ENCODE measurements at places on chromosomes 7 and 10. TPM values are rescaled to one million over a fixed set of nuclear protein-coding genes. Genes with fewer than 3 reads are reported as not detected.

Gene ADK
- 75.1 TPM for polyA plus RNA-seq

Gene PPP1R3C
- 99.9 TPM for polyA plus RNA-seq

Gene CD36
- 0.48 TPM for polyA plus RNA-seq

Gene SORCS1
- 0.22 TPM for polyA plus RNA-seq

Gene CACNB2
- 0.31 TPM for polyA plus RNA-seq

Gene HTR7
- 0.53 TPM for polyA plus RNA-seq

Gene ECD
- polyA plus RNA-seq: 36.0 TPM

Gene GRM3
- not detected for polyA plus RNA-seq

Gene EEPD1
- polyA plus RNA-seq: 1.6 TPM

- no peak for DNase-seq
Measured at GRCh38 chr10:86962136-86962980, 4.0 kb downstream of the SNCG start.

DNA sequence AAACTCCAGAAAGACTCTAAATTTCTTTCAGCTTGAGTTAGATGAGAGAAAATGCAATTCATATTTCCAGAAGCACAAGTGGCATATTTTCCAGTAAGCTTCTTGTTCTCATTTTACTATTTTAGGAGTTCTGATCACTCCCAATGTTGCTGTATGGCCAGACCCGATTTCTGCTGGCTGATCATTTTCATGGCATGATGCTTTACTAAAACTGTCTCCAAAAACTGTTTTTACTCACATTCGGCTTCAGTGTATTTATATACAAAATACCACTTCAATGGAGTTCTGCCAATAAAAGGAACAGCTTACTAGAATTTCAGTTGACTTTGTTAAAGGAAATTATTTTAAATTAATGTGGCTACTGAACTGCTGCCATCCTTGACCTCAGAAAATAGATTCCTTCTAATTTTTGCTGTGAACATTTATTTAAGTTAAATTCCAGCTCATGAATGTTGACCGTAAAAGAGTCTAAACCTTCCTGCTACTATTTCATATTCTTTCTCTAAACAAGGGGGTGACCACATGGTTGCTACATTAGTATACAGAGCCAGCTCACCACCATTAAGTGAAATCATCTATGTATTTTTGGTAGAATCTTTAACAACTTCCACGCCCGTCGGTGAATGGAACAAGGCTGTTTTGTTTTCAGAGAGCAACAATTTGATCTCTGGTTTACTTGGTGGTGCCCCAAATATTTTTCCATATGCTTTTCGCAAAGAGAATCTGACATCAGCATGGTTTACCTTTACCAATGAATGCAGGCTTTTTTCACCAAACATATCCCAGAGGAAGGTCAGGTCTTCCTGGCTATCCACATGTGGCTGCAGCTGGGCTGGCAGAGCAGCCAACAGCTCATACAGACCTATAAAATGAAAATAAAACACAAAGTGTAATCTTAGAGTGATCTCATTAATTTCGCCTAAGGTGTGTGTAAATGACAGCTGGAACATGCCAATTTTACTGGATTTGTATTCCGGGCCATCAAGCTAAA lies 101.2 kb downstream of the MPP7 start:
- DNase-seq: no peak

GRCh38 chr7:134343796-134344195 lies 27.1 kb upstream of the SLC35B4 start:
- DNase-seq: no peak

GRCh38 chr10:132684164-132684891 lies 101.6 kb downstream of the NKX6-2 start:
- DNase-seq: peak; percentile 46

DNA sequence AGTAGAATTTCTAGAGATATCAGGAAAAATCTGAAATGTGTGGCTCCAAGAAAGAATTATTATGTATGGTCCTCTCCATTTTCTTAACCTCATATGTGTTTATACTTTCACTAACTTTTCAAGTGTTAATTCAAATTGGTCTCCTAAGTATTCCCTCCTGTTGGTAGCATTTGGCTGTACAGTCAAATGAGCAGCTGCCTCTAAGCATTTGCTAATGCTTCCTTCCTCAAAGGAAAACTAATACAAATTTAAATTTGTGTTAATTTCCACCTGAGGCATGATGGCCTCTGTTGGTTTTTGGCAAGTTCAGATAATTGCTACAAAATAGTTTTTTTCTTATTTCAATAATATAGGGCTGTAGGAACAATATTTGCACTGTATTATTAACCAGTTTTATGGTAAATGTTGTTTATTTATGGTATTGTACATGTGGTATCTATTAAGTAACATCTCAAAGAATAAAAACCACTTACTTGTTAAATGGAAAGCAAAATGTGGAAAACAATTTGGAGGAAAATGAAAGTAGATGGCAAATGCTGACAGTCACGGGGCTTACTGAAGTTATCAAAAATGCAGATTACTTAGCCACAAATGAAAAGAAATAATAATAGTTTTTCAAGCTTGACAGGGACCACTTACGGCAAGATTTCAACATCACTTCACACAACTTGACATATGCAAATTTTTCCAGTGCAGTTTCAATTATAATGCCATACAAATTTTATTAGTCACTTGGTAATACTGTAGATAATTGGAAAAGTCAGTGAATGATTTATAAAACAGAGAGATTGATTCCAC lies 299.3 kb upstream of the MEOX2 start:
- no peak for DNase-seq

GRCh38 chr7:73969991-73970390 lies 58.0 kb upstream of the ELN start:
- DNase-seq: no peak

- DNase-seq: no peak
Measured at GRCh38 chr7:66409493-66409892, 204.4 kb downstream of the TPST1 start.

DNA sequence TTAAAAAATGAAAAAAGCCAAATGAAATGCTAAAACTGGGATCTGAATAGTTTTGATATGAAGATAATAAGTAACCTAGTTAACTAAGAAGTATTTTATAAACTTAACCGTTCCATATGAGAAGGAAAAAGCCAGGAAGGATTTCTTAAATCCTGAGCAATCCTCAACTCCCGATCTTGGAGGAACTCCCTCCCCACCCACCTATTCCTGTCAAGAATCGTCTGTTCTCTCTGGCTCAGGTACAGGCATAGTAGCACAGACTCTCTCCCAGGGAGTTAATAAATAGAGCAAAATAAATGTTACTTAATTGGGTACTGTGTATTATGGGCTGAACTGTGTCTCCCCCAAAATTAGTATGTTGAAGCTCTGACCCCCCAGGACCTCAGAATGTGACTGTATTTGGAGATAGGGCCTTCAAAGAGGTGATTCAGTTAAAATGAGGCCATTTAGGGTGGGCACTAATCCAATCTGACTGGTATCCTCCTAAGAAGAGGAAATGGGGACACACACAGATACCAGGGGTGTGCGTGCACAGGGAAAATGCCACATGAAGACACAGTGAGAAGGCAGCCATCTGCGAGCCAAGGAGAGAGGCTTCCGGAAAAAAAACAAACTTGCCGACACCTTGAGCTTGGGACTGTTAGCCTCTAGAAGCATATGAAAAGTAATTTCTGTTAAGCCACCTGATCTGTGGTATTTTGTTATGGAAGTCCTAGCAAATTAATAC lies 28.7 kb downstream of the PUS7 start:
- DNase-seq: peak; percentile 7

DNA sequence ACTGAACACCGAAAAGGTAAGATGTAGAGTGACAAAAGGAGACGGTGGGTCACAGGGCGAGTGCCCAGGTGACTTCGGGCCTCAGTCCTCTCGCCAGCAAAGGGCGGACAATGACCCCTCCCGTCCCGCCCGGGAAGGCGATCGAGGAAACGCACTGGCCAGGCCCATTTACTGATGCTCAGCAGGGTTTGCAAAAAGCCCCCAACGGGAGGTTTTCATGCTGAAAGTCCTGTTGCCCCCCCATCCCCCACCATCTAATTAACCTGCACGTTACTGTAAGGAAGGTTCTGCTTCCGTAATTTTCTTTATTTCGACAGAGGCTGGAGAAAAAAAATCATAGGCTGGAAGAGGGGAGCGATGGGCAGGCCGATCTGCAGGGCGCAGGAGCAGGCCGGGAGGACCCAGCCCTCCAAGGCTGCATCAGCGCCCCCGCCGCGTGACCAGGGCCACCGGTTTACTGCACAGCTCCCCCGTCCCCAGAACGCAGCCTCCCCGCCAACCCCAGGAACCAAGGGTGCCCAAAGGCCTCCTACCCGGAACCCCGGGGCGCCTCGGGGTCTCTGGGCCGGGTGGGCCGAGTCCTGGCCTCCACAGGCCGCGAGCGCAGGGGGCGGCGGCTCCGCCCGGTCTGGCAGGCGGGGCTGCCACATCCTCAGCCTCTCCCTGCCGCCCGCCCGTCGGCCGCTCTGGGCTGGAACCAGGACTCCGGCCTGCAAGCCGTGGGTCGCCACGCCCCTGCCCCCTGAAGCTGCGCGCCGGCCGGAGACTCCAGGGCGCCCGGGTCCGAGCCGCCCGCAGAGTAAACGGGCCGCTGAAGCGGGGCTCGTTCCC lies 613 bp downstream of the OAT start:
- peak; percentile 87 for DNase-seq

GRCh38 chr7:102425639-102426267 lies 7.6 kb upstream of the ORAI2 start:
- DNase-seq: no peak

DNA sequence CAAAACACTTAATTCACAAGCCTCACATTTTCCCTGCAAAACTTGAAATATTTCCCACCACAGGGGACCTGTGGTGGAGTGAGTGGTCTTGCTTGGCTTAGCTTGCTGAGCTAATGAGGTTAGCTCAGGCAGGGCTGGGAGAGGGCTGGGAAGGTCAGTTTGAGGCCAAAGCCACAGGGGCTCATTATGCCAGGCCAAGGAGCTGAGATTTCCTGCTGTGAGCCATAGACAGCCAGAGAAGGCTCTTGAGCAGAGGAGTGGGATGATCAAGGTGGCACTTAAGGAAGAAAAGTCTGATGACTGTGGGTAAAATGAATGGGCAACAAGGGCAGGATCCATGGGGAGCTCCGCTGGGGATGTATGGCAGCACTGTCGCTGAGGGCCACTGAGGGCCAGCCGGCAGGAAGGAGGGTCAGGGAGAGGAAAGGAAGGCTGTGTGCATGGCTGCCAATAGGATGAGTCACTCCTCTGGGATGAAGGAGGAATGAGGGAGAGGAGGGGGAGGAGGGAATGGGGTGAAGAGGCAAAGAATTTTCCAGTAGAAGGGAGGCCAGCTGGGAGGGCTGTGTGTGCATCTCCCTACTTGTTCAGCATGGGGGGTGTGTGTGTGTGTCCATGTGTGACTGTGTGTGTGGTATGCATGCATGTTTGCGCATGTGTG lies 18.7 kb upstream of the ZNF488 start:
- DNase-seq: peak; percentile 82

DNA sequence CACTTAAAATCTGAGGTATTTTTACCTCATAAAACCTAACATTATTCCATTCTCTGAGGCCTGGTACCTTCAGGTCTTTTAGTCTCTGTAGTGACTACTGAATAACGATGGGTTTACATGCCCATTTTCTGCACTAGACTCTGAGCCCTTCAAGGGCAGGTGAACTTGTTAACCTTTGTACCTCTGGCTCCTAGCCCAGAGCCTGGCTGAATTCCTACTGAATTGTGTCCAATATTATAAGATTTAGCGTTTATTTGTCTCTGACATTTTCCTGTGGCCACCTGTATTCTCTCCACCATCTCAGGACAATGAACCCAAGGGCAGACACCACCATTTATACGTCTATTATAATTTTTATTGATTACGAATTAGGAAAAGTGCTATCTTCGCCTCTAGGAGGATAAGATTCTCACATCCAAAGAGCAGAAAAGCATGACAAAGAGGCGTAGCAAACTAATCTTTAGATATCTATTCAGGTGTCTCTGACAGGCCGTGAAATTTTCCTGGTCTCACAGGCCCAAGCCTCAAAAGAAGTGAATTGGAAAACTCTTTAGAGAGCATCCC lies 27.9 kb upstream of the HNRNPH3 start:
- DNase-seq: no peak

GRCh38 chr7:34396437-34397064 lies 261.5 kb upstream of the NPSR1 start:
- no peak for DNase-seq

DNA sequence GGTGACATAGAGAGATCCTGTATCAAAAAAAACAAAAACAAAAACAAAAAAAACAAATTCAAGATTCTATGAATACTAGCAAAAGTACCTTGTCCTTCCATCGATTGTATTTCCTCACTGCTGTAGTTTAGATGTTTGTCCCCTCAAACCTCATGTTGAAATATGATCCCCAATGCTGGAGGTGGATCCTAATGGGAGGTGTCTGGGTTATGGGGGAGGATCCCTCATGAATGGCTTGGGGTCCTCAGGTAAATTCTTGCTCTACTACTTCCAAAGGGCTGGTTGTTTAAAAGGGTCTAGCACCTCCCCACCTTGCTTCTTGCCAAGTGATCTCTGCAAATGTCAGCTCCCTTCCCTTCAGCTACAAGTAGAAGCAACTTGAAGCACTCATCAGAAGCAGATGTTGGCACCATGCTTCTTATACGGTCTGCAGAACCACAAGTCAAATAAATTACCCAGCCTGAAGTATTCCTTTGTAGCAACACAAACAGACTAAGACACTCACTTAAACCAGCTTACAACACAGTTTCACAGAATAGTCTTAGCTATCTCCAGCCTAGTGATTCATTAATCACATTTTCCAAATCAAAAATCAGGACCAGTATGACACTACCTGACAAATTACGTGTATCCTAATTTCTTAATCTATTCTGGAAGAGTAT lies 20.7 kb downstream of the ABI1 start:
- DNase-seq: peak; percentile 58

- no peak for DNase-seq
Measured at GRCh38 chr10:3761904-3762303, 23.1 kb downstream of the KLF6 start.

- DNase-seq: no peak
Measured at GRCh38 chr10:64846700-64847099, 1325.5 kb downstream of the REEP3 start.

DNA sequence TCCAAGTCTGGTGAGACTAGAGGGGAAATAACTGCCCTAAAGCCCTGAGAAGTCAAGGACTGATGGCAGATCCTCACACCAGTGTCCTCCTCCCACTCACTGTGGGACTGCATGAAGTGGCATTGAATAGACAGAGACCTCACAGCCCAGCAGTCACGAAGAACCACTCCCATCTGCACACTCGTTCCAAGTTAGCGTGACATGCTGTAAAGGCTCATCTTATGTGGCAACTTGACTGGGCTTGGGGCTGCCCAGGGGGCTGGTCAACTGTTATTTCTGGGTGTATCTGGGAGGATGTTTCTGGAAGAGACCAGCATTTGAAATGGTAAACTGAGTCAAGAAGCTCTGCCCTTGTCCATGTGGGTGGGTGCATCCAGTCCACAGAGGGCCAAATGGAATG lies 104.7 kb downstream of the ADARB2 start:
- DNase-seq: no peak

GRCh38 chr10:78915190-78915518 lies 153.6 kb upstream of the ZMIZ1 start:
- DNase-seq: peak; percentile 51

GRCh38 chr10:17965649-17966235 lies 14.0 kb downstream of the SLC39A12 start:
- no peak for DNase-seq

GRCh38 chr7:1459920-1460820 lies 900 bp upstream of the MICALL2 start:
- peak; percentile 56 for DNase-seq

- no peak for DNase-seq
Measured at GRCh38 chr7:91398341-91398740, 134.1 kb downstream of the FZD1 start.
